ENCODE measurements at places on chromosomes 2 and 18.

DNA sequence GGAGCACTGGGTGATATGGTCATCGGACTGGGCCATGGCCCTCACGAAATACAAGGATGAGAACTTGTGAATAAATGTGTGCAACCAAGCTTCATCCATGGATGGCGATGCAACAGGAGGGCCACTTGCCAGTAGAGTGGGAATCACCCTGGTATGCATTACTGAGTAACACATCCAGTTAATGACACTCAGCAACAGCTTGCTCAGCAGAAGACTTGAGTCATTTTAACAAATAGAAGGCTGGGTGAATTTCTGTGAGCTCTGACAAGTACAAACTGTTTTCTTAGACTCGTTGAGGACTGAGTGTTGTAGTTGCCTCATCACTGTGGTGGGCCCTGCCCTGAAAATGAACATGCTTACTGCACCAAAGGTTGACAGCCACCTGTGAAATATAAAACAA is 221.6 kb downstream of the NCKAP5 start:
- DNase-seq = peak; percentile 38

DNA sequence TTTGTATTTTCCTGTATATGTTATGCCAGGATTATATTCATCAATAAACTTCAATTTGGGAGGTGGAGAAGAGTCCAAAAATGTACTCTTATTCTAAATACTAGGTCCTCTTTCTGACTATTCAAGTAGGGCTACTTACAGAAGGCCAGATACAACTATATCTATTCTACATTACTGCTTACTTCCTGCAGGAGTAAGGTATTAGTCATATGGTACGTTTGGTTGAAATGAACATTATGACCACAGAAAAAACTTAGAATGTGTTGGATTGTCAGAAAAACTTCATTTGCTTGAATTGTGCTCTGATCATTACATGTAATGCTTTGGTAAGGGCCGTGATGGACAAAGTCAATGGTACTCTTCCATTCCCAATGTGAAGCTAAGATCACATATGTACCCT is 35.0 kb downstream of the STAT4 start:
- peak; percentile 33 for DNase-seq

DNA sequence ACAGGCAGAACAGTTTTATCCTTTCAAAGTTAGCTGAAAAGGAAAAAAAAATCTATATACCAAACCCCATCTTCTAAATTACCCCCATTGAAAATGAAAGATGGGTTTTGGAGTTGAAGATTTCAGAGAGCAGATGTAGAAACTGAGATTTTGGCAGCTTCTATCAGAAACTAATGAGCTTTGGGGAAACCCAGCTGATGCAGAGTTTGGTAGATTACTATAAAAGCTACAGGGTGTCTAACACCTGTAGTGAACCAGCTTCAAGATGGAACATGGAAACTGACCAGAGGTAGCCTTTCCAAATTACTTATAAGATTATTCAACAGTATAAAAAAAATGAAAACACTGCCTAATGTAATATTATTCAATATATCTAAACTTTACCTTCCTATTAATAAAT is 583.1 kb downstream of the XIRP2 start:
- no peak for DNase-seq

DNA sequence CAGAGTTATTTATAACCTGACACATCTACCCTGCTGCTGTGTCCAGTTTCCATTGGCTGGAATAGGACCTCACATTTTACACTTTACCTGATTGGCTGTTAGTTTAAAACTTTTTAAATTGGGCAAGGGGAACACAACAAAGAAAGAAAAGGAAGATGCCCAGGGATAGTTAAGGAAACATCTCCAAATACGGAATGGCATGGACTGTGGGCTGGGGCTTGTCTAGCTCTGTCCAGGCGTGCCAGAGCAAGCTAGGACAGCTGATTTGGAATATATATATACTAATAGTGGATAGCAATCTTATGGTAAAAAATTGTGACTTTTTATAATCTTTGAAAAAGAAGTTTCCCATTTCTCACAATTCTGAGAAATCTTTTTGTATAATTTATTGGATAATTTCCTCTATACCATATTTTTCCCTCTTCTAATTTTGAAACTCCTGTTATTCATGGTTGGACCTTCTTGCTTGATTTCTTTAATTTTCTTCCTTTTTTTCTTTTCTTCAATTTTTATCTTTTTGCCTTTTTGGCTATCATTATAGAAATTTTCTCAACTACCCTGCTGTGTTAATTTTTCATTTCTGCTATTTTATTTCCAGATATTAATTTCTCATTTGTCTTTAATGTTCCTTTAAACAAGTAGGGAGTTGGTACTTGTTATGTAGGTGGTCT is 55.9 kb downstream of the COMMD1 start:
- DNase-seq = no peak

DNA sequence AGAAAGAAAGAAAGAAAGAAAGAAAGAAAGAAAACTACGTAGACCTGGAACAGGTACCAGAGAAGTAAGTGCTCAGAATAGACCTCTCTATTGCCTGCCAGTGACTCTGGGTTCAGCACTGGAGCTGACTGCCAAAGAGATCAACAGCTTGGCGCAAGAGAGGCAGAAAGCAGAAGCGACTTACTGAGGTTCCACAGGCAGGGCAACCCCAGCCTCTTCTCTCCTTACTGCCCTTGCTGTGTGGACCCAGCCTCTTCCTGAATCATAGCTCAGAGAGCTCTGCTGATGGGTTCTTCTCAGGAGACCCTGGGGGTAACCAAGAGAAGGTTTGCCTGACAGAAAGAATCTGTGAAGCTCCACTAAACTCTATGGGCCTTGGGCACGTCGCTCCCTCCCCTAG is 7.1 kb downstream of the CAPN13 start:
- DNase-seq = no peak

- no peak for DNase-seq
These were observed 55.0 kb downstream of the LRP1B start for GRCh38 chr2:142075826-142076225.

DNA sequence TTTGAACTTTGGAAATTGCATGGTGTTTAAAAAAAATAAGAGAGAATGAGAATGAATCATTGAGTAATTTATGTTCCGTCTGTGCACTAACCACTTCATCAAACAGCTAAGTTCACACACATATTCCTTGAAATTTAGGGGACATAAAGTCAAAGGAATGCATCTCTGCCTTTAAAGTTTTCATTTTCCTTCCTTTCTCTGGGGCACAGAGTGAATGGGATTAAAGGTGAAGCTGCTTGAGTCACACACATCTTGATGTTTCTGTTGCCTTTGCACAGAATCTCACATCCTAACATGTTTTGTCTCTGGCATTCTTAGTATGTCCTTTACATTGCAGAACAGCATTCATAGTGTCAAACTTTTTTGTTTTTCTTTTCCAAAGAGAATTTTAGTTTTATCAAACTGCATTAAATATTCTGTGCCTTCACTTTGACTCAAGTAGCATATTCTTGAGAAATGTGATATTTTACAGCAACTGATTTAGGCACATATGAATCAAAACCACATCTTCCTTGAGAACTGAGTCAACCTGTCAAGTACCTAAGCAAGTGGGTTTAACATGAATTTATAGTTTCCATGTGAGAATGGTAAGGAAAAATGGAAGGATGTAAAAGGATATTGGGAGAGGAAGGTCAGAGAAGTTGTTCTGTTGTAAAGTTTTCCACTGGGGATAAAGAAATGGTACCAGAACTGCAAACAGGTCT is 169.1 kb upstream of the THUMPD2 start:
- peak; percentile 53 for DNase-seq

- DNase-seq = no peak
These were observed 187.1 kb downstream of the PTPRM start for GRCh38 chr18:7754258-7754657.

GRCh38 chr2:174246944-174247381 is 1.4 kb downstream of the OLA1 start:
- no peak for DNase-seq

GRCh38 chr18:52409727-52410126 is 69.7 kb downstream of the DCC start:
- DNase-seq = no peak

DNA sequence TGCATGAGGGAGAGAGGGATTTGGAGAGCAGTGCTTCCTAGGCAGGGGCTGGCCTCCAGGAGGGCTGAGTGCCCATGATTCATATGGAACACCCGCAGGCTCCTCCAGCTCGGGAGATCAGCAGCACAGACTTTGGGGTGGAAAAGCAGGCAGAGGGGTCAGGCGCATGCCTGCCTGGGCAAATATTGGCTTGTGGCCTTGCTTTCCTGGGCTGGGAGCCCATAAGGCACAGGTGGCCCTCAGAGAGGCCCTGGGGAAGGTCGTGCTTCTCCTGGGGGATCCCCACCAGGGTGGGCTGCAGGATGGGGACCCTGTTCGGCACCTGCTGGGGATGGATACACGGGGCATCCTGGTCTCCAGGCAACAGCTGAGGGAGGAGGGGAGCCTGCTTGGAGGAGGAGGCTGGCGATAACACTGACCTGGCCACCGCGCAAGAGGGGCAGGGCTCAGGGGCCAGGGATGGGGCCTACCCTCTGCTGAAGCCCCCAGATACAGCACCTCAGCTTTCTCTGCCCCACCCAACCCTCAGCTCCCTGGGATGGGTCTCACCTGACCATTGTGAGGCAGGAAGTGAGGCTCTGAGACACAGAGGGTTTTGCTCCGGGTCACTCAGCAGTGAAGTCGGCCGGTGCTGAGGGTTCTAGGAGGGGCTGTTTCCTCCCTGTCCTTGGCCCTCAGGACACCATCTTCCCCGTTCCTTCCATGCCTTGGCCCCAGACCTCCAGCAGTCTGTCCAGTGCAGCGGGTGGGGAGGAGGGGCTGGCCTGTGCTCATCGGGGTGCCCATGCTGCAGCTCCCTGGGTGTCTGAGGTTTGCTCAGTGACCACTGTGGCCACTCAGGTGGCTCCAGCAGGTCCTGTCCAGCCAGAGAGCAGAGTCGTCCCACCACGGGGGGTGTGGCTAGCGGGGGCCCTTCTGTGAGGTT is 12.0 kb downstream of the AQP12A start:
- no peak for DNase-seq

DNA sequence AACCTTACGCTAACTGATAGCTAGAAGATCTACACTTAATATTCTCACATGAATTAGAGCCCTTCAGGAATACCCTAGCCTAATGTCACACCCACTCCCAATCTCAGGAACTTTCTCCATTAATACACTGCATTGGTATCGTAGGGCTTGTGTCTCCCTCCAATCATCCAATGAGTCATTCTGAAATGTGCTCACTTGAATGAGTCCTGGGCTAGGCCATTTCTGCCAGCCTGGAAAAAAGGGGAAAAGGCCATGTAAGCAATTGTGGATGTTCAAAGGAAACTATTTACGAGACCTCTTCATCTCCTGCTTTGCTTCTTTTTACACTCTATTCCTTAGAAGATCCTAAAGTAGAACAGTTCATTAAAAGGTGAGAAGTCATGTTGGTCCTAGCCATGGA is 18.8 kb downstream of the ZEB2 start:
- DNase-seq = peak; percentile 53

GRCh38 chr2:51920509-51920908 is 888.6 kb upstream of the NRXN1 start:
- no peak for DNase-seq

DNA sequence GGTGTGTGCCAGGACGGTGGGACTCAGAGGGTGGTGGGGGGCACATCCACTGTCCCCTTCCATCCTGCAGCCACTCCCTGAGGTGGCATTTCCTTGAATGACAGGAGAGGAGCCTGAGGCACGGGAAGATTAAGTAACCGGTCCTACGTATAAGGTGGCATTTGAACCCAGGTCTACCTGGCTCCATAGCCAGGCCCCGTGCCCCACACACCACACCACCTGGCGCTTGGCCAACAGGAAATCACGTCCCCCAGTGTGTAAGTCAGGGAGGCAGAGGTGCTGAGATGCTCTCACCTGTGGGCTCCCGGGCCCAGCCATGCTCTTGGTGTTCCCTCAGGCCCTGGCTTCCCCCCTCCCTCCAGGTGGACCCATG is 53.7 kb downstream of the HPCAL1 start:
- no peak for DNase-seq

DNA sequence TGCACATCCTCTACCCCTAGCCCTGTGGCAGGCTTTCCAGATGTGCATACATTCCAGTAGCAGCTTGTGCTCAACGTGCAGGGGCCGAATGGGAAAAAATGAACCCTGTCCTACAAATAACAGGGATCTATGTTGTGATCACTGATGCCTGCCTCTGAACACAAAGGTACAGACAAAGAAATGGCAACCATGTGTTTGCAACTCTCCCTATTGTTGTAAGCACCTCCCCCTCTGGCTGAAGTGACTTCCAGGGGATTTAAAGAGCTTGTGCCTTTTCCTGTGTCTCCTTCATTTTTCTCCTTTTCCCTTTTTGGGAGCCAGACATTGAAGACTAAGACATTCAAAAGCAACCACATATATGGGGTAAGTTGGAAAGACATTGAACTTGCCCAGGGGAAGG is 21.6 kb downstream of the ARHGAP25 start:
- no peak for DNase-seq

- DNase-seq = peak; percentile 76
These were observed 90.3 kb upstream of the RAB27B start for GRCh38 chr18:54737986-54738385.
